ENCODE measurements at places on chromosomes 16 and 17.

- DNase-seq = no peak
Observed at GRCh38 chr17:78884148-78884825, 18.7 kb downstream of the CEP295NL start.

GRCh38 chr17:32795339-32795979 lies 81.5 kb downstream of the MYO1D start:
- DNase-seq = no peak

DNA sequence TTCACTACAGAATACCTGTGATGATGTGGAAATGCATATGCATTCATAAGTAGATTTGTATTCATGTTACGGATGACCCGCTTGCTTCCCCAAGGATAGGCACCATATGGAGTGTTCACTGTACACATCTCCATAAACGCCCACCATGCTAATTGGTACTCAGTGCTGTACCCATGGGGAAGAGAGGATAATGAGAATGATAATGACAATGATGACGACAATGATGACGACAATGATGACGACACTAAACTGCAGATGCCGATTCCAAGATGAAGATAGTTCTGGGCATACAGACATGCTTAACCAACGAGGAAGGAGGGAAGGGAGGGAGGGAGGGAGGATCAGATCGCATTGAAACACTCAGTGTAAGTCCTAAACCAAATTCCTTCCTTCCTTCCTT lies 26.5 kb upstream of the ZFHX3 start:
- no peak for DNase-seq

GRCh38 chr17:61738249-61738648 lies 125.1 kb downstream of the BRIP1 start:
- no peak for DNase-seq

GRCh38 chr17:55154101-55154500 lies 110.7 kb upstream of the HLF start:
- no peak for DNase-seq

- peak; percentile 54 for DNase-seq
Observed at GRCh38 chr16:53053967-53054669, 673 bp upstream of the CHD9 start.

DNA sequence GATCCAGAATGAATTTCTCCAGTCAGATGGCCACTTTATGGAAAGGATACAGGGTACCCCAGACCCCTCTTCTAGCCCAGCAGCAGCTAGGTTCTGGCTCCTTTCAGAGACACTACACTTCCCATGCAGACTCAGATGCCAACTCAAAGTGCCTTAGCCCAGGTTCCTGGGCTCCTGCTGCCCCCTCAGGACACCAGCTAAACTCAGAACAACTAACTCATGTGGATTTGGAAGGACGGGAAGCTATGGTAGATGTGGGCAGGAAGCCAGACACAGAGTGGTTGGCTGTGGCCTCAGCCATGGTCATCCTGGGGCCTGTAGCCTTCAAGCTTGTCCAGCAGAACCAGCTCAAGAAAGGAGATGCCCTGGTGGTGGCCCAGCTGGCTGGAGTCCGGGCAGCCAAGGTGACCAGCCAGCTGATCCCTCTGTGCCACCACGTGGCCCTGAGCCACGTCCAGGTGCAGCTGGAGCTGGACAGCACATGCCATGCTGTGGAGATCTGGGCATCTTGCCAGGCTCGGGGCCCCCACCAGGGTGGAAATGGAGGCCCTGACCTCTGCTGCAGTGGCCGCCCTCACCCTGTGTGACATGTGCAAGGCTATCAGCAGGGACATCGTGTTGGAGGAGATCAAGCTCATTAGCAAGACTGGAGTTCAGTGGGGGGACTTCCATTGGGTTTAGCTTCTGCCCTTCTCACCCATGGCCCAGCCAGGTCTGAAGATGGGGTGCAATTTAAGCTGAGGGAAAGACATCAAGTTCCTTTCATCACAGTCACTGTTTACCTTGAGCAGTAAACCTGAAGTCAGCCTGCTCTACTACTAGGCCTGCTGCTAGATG lies 111.8 kb downstream of the N4BP1 start:
- DNase-seq = no peak

- DNase-seq = no peak
Observed at GRCh38 chr17:61431594-61432311, 20.5 kb upstream of the TBX4 start.

- DNase-seq = no peak
Observed at GRCh38 chr17:1931844-1932579, 93.1 kb downstream of the RTN4RL1 start.

- no peak for DNase-seq
Observed at GRCh38 chr16:9518051-9518450, 426.6 kb downstream of the HAPSTR1 start.

- peak; percentile 63 for DNase-seq
Observed at GRCh38 chr17:60720763-60721531, 43.3 kb downstream of the BCAS3 start.

All from GM13976 (cell line).